ENCODE measurements at places on chromosomes 16 and 17.
A peak's percentile ranks its signal among the peaks of the same experiment; 100 is the strongest.

DNA sequence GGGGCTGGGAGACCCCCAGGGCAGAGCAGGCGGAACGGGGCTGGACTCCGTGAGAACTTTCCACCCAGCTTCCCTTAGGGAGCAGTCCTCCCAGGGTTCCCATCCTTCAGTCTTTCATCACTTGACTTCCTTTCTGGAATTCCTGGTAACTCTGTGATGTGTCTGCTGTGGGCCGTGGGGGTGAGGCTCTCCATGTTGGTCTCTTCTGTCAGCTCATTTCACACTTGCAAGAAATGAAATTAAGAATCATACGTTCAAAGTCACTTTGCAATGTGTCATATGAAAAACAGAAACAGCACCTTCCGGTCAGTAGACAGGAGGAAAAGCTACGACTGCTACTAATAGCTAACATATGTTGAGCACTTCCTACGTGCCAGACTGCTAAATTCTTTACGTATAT, 5.4 kb upstream of the BBS2 start:
- DNase-seq = no peak

DNA sequence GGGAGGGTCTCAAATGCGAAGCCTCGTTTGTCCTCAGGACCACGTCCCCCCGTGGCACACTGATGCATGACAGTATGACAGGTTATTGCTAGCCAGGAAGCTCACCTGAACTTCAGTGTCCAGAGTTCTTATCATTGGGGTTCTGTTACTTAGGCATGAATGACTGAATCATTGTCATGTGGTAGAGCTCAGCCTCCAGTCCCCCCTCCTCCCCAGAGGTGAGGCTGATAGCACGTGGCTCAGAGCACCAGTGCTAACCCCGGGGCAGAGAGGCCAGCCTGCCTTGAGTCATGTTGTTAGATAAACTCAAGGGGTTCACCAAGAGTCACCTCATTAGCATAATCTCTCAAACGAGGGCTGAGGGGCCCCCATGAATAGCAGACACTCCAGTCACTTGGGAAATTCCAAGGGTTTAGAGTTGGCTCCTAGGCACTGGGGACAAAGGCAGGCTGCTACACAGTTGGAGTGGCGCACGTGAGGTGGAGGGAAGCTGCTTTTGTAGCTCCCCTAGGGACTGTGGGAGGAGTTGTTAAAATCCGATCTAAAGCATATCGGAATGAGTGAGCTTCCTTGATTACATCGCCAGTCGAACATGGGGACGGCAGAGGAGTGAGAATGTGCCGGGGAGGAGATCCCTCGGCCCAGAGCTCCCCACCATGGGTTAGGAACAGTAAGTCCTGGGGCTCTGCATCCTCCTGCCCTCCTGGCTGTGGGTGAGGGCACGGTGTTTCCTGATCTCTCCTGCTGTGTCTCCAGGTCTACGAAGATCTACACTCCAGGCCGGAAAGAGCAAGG, 18.2 kb downstream of the DHX38 start:
- no peak for DNase-seq

GRCh38 chr16:60811051-60811608, 1225.1 kb downstream of the CDH8 start:
- DNase-seq = no peak

DNA sequence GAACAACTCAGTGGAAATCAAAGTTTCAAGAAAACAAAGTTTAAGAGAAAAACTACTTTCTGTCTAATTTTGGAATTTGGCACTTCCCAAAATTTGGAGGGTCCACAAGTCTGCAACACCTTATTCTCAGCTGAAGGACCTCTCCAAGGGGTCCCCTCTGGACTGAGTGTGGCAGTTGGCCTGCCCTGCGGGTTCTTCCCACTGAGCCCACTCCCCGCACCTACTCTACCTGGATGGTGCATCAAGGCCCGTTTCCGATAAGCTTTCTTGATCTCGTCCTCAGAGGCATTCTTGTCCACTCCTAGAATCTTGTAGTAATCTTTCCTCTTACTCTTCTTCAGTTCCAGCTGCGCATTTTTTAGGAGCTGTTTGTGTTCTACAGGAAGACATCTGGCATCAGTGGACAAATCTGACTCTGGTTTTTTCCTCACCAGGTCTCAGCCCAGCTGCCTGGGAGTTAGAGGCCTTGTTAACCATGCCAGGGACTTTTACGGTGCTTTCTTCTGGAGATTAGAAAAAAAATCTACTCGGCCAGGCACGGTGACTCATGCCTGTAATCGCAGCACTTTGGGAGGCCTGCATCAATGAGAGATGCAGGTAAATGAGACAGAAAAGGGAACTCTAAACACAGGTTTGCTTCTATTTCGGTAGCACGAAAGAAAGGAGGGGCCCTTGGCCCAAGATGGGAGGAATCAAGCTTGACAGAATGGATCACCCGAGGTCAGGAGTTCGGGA, 15.6 kb downstream of the CNP start:
- no peak for DNase-seq

GRCh38 chr16:50272687-50273381, 6.5 kb downstream of the ADCY7 start:
- peak; percentile 48 for DNase-seq

- no peak for DNase-seq
These were observed at the start of gene FDXR for GRCh38 chr17:74872313-74873036. FDXR (minus strand) TSS chr17:74872994; CDS start chr17:74872944, 50 bp downstream.

- no peak for DNase-seq
These were observed 45.2 kb upstream of the STAC2 start for GRCh38 chr17:39270923-39271322.

GRCh38 chr16:84279881-84280280, 14.8 kb upstream of the WFDC1 start:
- no peak for DNase-seq

DNA sequence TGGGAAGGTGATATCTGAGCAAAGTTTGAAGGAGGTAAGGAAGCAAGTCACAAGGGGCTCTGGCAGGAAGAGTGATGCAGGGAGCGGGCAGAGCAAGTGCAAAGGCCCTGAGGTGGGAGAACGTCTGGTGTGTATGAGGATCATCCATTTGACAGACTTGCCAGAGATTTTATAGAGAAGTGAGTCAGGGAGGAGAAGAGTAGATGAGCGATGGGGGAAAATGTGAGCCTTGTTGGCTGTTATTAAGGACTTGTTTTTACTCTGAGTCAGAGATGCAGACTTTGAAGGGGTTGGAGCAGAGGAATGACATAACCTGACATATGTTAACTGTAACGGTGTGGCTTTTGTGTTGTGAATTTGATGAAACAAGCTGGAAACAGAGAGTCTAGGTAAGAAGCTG, 3.5 kb upstream of the CLEC10A start:
- DNase-seq = no peak

GRCh38 chr17:7393613-7394451, 493 bp downstream of the PLSCR3 start:
- DNase-seq = no peak

GRCh38 chr16:1283296-1283695, 26.1 kb upstream of the UBE2I start:
- DNase-seq = no peak

- peak; percentile 34 for DNase-seq
These were observed 46.7 kb upstream of the ZC3H18 start for GRCh38 chr16:88523309-88524161.
